ENCODE measurements at places on chromosomes 3 and 15.

DNA sequence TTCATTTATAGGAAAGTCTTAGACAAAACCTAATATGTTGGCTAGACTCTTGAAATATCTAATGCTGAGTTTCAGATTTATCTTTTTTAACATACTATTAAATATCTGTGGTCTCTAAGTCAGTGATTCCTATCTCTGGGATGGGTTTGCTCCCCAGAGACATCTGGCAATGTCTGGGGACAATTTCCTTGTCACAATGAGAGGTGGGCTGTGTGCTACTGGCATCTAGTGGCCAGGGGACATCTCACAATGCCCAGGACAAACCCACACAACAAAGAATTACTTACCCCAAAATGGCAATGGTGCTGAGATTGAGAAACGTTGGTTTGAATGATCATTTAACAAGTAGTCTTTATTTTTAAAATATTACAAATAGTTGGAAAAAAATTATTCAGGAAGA, 602.1 kb downstream of the MAGI1 start:
- DNase-seq, result no peak

DNA sequence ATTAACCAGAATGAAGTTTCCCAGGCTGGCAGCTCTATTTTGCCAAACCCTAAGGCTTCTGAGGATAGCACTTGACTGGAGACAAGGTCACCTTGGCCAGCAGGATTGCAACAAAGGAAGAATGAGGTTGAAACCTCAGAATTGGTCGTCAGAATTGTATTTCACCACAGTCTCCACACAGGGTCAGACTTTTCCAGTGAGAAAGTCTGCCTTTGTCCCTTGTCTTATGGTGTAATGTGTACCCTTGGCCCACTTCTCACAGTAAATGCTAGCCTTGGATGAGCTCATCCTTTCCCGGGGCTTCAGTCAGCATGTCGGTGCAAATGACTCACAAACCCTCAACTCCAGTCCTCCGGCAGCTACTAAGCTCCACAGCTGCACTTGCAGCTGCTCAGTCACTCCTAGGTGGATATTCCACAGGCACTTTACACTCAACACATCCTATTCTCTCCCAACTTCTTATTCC, 19.7 kb downstream of the SSR3 start:
- no peak for DNase-seq

- DNase-seq, result no peak
Observed at GRCh38 chr3:56052188-56052587, 416.1 kb downstream of the ERC2 start.

GRCh38 chr15:63362885-63363284, 18.8 kb downstream of the CA12 start:
- no peak for DNase-seq

DNA sequence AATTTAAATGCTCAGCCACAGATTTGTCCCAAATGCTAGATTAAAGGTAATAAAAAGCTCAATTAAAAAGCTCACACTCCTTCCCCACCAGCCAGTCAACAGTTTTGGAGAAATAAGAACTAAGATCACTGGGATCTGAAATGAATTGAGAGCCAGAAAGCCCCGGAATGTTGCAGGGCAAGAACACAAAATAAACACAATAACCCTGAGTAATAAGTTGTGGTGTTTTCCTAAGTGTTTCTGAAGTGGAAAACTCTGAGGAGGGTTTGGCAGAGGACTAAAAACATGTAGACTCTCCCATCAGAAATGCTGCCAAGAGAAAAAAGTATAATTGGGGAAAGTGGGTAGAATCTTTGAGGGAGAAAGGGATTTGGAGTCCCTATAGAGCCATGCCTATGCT, 127.8 kb downstream of the ABI3BP start:
- no peak for DNase-seq

- no peak for DNase-seq
Observed at GRCh38 chr3:69370156-69370883, 15.6 kb downstream of the FRMD4B start.

DNA sequence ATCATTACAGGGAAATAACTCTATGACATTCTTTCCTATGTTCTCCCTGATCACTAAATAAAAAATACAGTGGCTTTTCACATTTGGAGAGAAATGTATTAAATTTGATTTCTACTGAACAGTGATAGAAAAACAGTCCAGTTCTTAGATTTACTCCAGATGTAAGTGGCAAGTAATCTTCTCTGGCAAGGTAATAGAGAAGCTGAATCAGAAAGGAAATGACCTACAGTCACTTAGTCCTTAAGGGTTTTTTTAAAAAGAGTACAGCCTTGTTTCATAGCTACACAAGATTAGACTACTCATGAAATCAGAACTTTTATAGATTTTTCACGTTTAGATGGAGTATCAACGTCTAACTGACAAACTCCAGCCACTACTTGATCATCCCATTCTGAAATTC, 236.9 kb downstream of the CADPS start:
- no peak for DNase-seq

GRCh38 chr3:142962520-142963233, 797 bp downstream of the PAQR9 start:
- no peak for DNase-seq

DNA sequence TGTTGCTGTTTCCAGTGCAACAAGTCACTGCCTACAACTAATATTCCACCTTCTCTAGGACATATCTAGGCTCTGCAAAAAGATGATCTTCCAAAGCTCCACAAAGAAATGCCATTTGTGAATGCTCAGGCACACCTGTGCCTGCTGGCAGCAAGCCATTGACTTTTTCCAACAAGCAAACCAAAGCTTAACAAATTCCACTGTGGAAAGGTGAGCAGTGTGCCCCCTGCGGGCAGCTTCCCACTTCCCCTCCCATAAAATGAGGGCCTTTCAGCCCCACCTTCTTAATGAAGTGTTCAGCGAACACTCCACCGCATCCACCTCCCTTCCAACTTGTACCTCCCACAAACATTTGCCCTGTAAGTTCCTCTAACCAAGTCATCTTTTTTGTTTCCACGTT, 157.5 kb upstream of the SLC24A5 start:
- no peak for DNase-seq

GRCh38 chr15:45399381-45400212, 21.3 kb upstream of the GATM start:
- no peak for DNase-seq

- DNase-seq, result no peak
Observed at GRCh38 chr15:51842852-51843737, 13.6 kb downstream of the TMOD3 start.

DNA sequence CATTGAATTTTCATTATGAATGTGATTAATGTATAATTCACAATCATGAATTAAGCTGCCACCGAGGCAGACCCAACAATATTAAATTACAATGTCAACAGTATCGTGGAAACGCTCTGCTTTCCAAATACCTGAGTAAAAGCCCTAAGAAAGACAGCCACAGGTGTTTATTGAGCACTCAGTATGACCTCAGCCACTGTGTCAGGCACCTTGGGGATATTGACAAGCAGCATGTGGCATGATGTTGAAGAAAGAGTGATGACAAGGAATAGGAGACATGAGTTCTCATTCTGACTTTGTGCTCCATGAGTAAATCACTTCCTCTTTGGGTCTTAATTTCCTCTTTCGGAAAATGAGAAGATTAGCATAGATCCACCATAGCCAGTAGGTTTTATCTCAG, 12.8 kb downstream of the C2CD4A start:
- no peak for DNase-seq

- DNase-seq, result no peak
Observed at GRCh38 chr3:17770682-17771081, 28.3 kb upstream of the TBC1D5 start.

DNA sequence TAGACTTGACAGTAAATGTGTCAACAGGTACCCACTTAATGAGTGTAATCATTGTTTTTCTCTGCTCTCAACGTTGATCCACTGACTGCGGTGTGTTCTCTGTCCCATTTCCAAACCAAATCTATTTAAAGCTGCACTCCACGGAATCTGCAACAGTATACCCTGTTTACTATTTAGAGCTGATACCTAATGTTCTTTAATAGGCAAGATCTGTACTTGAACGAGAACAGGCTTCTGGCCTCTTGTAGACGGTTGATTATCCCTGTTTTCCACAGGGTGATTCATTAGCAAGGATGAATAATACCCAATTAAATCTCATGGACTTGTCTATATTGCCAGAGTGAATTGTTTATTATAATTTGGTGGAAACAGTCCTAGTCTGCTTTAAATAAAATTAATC, 189.9 kb downstream of the LPP start:
- no peak for DNase-seq

DNA sequence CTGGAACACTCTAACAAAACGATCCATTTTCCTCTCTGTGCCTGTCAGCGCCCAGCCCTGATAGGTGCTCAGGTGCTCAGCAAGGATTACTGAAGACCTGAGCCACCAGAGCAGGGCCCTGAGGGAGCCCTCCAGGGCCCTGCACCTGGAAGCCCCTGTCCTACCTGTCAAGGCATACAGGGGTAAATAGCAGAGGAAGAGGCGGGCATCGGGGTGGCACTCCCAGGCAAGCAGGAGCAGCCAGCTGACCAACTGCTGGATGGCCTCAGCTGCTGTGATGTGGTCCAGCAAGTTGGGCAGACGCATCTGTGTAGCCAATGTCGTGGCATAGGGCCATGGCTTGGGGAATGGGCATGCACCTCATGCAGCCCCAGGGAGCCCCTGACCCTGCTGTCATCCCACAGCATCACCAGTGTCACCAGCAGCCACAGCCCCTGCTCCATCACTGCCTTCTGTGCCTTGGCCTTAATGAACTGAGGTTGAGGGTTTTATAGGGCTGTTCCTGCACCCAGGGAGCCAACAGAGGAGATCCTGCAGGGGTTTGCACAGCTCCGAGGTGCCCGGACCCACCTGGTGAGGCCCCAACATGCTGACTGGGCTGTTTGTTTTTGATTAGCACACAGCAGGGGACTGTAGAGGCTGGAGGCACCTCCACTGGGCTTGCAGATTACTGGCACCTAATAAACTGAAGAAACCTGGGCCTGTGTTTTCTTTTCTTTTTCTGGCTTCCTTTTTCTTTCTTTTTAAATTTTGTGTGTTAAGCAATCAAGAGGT, 7.9 kb upstream of the WDR6 start:
- no peak for DNase-seq

DNA sequence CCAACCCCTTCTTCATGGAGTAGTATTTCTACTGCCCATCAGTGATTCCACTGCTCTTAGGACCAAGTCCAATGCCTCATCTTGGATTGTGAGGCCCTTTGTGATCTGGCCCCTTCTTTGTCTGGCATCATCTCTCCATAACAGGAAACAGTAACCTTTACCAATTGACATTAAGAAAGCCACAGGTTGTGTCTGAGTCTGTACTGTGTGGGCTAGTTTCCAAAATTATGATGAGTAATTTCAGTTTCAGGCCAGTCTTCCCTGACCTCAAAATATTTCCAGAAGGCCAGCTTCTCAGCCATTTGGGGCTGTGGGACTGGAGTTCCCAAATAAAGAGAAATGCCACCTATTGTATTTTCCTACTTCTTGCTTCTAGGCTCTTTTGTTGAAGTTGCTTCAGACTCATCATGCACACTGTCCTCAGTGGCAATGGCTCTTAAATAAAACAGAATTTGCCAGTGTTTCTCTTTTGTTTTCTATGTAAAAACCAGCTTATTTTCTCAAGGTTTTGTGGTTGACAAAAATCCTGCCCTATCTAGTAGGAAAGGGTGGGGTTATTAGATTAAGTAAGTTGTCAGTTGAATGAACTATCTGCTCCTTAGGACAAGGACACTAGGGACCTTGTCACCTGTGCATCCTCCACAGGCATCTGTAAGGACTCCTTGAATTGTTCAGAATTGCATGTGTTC, 47.0 kb upstream of the ACKR4 start:
- DNase-seq, result no peak

DNA sequence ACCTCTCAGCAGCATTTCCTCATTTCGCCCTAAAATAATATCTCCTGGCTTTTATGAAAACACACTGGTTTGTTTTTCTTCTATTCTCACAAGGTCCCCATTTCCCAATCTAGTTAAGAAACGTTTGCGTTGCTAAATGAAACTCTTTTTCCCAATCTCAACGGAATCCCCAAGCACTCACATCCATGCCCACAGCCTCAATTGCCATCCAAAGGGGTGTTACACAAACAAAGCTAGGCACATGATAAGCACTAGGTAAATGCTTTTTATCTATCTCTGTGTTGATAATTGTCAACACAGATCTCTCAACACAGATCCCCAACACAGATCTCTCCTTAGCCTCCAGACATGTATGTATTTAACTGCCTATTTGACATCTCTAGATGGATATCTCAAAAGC, 35.2 kb upstream of the TF start:
- no peak for DNase-seq

Data from effector memory CD4-positive, alpha-beta T cell (primary cell).